Activated T-cell treated with anti-CD3 and anti-CD28 coated beads, Interleukin-2, amount 50 U/mL, for 24 hours (primary cell): ENCODE measurements at places on chromosomes 2 and 18.

GRCh38 chr18:35112696-35113095 lies 71.5 kb downstream of the MAPRE2 start:
- DNase-seq = no peak

- no peak for DNase-seq
These were observed 12.2 kb downstream of the METAP1D start for GRCh38 chr2:172011812-172012575.

DNA sequence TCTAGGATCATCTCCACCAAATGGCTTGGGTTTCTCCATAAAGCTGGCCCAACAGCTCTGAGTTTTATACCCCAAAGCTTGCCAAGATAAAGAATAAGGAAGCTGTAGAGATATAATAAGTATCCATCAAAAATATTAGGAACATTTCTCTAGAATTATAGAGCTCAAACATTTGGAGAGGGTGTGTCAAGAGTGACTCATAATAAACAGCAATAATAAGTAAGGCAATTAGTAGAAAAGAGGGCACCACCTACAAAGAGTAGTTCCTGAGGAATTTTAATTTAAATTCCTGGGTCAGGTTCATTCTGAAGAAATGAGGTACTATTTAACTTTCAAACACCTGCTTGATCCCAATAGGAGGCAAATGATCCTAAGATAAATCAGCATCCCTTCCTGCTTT lies 41.4 kb upstream of the NCKAP5 start:
- DNase-seq = no peak

- DNase-seq = no peak
These were observed 224.0 kb downstream of the AFF3 start for GRCh38 chr2:99918389-99918788.

DNA sequence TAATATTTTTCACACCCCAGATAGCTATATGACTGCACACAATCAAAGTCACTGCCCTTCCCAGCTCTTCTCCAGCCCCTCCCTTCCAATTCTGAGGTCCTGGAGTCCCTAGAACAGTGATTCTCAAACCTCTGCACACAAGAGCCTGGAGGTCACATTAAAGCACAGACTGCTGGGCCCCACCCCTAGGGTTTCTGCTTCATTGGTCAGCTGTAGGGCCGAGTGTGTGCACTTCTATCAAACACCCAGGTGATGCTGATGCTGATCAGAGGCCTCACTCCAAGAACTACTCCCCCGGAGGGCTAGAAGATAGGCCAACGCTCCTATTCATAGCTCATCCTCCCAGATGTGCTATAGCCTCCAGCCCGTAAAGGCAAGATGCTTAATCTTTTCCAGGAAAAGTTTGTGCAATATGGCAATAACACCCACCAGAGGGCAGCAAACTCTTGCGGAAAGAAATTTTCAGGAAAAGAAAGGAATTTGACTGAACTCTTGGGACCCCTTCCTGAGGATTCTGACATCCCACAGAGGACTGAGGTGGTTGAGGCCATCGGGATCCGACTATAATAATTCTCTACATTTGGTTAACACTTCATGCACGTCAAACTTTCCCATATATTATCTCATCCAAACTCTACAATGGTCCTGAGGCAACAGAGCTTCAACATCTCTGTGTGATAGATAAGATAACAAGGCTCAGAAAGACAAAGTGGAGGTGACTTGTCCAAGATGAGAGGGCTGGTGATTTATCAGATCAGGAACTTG lies 194.2 kb upstream of the PKDCC start:
- no peak for DNase-seq

DNA sequence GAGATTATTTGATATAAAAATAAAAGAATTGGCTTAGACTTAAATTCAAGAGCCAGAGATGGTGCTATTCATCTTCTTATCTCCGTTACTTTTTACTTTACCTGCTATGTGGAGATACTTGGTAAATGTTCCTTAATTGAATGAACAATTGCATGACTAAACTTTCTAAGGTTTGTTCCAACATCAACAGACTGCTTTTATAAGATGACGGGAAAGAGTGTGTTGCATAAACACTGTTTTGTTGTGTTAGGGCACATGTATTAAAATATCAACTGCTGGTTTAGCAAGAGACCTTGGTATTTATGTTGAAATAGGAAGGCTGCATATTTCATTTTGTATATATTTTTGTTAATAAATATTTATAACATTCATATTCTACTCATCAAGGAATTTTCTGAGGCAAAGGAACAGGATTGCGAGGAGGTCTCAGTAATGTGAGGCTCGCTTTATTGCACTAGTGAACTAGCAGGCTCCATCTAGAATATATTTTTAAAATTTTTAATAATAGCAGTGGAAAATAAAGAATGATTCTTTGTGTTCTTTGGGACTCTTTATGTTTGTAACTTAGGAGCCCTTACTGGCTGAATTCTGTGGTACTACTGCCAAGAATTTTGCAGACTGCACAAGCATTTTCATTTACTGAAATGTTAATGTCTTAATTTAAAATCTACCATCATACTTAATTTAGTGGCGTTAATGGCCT lies 10.7 kb upstream of the NFE2L2 start:
- DNase-seq = no peak

GRCh38 chr2:28366496-28367282 lies 26.0 kb upstream of the FOSL2 start:
- DNase-seq = peak; percentile 62

GRCh38 chr18:59432803-59433597 lies 73.9 kb upstream of the LMAN1 start:
- no peak for DNase-seq

DNA sequence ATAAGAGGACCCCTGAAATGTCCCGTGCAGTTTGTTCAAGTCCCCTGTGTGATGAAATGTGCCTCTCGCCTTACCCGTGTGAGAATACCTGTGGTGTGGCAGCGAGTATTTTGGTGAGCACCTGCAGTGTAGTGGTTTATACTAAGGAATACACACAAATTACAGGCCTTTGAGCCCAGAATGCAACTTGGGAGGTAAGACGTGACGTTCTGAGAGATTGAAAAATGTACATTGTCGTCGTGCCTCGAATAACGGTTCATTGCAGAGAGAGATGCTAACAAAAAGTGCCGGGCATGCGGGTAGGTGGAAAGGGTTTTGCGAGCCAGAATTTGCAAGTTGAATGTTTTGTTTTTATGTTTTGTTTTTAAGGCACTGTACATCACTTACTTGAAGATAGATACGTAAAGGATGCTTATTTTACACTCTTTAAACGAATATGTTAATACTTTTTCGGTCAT lies 867 bp downstream of the RBBP8 start:
- no peak for DNase-seq

DNA sequence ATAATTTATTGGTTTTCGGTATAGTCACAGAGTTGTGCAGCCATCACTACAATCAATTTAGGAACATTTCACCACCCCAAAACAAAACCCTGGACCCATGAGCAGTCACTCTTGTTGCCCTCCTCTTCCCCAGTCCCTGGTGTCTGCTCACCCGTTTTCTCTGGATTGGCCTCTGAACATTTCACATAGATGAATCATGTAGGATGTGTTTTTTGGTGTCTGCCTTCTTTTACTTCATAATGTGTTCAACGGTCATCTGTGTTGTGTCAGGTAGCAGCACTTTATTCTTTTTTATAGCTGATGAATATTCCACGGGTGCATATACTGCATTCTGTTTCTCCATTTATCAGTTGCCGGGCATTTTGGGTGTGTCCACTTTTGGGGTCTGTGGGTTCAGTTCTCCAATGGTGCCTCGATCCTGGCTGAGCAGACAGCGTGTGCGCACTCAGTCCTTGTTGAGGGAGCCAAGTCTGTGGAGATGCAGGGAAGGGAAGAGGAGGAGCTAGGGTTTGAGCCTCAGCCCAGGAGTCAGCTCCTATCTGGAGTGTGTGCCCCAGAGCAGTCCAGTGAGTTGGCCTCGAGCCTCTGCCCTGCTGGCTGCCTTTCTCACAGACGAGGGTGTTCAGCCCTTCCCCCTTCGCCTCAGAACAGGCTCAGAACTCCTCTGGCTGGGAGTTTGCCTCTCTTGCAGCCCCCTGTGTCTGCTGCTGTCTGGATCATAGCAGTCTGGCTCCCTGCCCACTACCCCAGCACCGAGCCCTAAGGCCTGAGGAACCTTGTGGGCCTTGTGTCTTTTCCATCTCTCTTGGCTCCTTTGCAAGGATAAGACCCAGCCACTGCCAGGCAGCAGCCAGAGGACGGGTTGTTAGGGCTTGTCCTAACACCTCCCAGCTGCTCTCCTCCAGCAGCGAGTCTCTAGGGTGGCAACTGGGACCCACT lies 18.0 kb downstream of the C2orf74 start:
- DNase-seq = no peak

GRCh38 chr2:179104736-179105135 lies 54.8 kb upstream of the CCDC141 start:
- DNase-seq = no peak

- no peak for DNase-seq
These were observed 153.6 kb upstream of the KLF7 start for GRCh38 chr2:207319316-207319715.

GRCh38 chr2:195456771-195457170 lies 200.3 kb upstream of the SLC39A10 start:
- DNase-seq = no peak

GRCh38 chr2:191869781-191870180 lies 22.9 kb upstream of the CAVIN2 start:
- DNase-seq = no peak

DNA sequence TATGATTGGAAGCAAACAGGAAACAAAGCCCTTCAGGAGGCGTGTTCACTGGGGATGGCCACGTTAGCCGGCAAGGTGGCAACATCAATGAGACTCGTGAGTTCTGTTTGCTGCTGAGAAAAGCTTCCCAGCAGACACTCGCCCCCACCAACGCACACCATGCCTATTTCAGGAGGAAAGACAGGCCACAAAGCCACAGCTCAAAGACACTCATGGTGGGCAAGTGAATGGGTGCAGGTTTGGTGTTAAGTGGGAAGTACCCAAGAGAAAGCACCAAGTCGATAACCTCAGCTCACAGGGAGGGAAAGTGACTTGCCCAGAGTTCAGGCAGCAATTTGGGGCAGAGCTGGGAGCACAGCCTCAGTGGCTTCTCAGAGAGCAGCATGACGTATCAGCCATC lies 10.5 kb upstream of the MTERF4 start:
- DNase-seq = peak; percentile 58
